ENCODE measurements at places on chromosomes 6 and 20. TPM values are rescaled to one million over a fixed set of nuclear protein-coding genes. Genes with fewer than 3 reads are reported as not detected.

DNA sequence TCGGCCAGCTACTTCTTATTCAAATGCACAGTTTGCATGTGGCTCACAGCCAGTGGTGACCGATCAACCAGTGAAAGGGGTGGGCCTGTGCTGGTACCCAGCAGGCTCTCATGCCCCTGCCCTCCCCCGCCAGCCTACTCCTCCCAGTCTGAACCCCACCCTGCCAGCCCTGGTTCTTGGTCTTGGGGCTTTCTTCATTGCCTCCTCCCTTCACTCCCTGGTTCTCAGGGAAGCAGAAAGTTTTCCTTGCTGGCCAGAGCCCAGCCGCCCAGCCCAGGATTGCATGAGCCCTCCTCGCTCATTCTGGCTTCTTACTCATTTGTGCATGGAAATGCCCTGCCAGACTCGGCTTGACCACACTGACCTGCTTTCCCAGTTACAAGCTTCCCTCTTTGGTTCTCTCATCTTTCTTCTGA, 40.8 kb downstream of the KCNK17 start:
- DNase-seq: no peak

The SLCO4A1 gene
- total RNA-seq: 4.1 TPM

- DNase-seq: peak; percentile 45
Measured at GRCh38 chr6:64280569-64280968, 645.0 kb downstream of the PHF3 start.

The CDH22 gene
- not detected for total RNA-seq

GRCh38 chr6:19715167-19715551, 122.0 kb upstream of the ID4 start:
- no peak for DNase-seq

DNA sequence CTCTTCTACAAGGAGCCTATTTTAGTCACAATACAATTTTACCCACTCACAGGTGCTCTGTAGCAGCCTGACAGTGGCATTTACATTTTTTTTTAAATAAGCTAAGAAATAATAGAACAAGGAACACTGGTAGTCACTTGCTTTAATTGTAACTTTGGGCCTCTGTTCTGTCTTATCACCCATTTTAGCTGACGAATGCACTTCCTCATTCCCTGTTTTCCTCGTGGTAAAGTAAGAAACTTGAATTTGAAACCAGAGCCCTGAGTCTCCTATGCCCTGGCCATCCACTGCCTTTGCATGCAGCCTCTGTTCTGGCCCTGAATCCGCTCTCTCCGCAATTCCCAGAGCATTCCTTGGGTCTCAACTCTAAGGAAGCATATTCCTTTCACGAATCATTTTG, 550.6 kb downstream of the PTPRT start:
- DNase-seq: no peak

- DNase-seq: peak; percentile 82
Measured at GRCh38 chr6:142946924-142947713, 2.1 kb upstream of the HIVEP2 start.

The SNRPB gene
- total RNA-seq: 323 TPM

DNA sequence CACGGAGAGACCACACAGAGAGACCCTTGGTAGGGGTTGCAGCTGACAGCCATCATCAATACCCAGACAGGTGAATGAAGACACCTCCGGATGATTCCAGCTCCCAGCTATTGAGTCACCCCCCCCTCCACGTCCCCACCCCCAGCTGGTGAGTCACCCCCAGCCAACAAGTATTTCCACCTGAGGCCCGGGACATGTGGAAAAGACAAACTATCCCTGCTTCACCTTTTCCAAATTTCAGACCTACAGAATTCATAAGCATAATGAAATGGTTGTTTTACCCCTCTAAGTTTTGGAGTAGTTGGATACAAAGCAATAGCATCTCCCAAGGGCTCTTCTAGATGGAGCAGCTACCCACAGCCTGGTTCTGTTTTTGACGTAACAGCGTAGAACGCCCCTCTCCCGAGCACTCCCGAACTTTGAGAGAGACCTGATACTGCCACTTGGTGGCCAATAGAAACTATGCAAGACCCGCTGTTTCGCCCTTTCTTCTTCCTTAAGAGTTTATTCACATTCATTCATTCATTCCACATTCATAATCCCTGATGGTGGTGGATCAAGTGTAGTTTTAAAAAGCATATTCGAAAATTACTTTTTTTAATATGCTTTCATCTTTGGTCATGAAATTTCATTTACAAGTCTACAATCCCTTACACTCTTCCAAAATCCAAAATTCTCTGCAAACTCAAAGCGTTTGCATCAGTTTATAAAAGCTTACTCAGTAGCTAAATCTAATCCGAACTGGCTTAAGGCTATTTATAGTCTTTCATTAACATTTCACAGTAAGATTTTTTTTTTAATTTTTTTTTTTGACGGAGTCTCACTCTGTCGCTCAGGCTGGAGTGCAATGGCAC, 15.1 kb upstream of the PPP1R16B start:
- DNase-seq: peak; percentile 66
